ENCODE measurements at places on chromosomes 3 and 15.

- DNase-seq, result no peak
Observed at GRCh38 chr3:149619136-149619535, 38.7 kb downstream of the WWTR1 start.

- no peak for DNase-seq
Observed at GRCh38 chr15:101179341-101180153, 72.3 kb downstream of the CHSY1 start.

- no peak for DNase-seq
Observed at GRCh38 chr3:42827023-42827422, 17.8 kb downstream of the ACKR2 start.

DNA sequence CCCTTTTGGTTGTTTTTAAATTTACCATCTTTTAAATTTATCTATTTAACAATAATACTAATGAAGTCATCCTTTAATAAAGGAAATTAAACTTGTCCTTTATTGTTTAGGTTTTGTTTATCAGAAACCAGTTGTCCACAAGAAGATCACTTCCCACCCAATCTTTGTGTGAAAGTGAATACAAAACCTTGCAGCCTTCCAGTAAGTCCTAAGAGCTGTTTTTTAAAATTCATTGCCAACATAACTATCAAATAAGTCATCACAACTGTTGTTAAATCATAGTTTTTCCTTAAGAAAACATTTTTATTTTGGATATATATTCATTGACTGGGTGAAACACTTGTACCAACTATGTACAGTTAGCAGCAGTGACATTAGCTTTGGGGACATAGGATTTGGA is 59.4 kb downstream of the CALML4 start:
- no peak for DNase-seq

- DNase-seq, result no peak
Observed at GRCh38 chr15:91853511-91853947, at the start of gene SLCO3A1. Gene SLCO3A1, plus strand, starts transcription at chr15:91853708.
